ENCODE measurements at places on chromosomes 11 and 22.

DNA sequence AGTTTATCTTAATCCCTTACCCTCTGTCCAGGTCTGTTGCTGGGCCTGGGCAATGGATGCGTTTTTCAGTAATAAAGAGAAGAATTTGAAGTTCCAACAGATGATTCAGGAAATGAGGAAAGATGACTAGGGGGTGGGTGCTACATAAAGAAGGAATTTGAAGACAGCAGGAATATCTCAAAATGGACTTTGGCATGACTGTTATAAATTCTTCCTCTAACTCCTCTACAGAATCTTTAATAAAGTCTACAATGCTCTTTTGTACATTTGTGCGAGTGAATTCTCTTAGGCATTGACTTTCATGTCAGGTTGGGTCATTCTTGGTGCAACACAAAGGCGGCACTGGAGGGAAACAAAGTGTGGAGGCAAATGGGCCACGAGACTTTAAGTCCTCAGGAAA lies 35.1 kb upstream of the PRSS23 start:
- no peak for DNase-seq

DNA sequence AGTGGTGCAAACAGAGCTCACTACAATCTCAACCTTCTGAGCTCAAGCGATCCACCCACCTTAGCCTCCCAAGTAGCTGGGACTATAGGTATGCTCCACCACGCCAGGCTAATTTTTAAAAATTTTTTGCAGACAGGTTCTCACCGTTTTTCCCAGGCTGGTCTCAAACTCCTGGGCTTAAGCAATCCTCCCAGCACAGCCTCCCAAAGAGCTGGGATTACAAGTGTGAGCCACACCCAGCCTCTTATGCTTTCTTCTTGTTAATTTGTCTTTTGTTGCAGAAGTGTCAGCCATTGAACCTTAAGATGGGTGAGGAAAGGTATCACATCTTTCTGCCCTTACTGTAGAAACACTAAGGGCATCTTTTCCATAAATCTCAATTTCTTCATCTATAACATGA lies 34.9 kb downstream of the DENND5A start:
- no peak for DNase-seq

DNA sequence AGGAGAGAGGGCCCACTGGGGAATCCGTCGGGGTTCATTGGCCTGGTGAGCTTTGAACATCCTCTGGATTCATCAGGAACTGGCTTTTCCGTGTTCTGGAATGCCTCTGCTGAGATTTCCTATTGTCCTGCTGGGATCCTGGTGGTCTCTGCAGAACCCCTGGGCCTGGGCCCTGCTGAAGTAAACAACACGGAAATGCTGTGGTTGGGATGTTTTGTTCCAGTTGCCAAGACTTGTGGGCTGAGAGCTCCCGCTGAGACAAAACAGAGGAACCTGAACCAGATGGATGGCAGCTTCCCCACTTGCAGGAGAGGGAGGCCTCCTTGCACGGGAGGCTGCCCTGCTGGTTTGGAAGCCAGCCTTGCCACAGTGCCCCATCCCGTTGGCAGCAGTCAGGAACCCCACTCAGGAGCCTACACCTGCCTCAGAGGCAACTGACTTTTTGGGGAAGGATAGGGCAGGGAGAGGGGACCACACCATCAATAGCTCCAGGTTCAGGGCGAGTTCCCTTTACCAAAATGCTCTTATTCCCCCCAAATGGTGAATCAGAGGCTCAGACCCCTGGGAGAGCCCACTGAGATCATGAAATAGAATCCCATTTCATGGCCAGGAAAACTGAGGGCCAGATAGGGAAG lies 60.7 kb downstream of the LRRC32 start:
- no peak for DNase-seq

DNA sequence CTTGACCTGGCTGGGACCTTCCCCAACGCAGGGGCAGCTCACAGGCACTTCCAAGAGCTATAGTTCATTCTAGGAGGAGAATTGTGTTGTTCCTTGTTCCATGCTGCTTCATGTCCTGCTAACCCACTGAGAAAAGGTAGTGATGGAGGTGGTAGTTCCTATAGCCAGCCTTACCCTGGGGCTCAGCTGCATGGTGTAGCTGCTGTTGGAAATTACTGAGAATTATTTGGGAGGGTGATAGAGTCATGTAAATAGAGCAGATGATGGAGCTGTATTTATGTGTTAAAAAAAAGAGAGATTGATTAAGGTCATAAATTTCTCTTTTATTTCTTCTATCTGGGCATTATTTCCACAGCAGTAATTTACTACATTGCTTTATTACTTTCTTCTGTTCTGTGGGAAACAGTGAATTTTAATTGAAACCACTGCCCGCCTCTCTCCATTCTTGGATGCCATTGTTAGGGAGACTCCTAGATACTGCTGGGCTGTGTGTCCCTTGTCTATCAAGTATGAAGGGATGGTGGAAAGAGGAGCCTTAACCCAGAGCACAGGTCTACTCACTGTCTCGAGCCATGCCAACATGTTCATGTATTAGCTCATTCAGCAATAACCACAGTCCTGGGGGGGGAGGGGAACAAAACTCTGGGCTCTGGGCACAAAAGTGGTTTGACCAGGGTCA lies 309.2 kb downstream of the FAT3 start:
- no peak for DNase-seq

GRCh38 chr11:11454671-11455223 lies 101.7 kb upstream of the CSNK2A3 start:
- DNase-seq, result no peak

GRCh38 chr11:66868726-66869566 lies 12.1 kb downstream of the LRFN4 start:
- peak; percentile 72 for DNase-seq

DNA sequence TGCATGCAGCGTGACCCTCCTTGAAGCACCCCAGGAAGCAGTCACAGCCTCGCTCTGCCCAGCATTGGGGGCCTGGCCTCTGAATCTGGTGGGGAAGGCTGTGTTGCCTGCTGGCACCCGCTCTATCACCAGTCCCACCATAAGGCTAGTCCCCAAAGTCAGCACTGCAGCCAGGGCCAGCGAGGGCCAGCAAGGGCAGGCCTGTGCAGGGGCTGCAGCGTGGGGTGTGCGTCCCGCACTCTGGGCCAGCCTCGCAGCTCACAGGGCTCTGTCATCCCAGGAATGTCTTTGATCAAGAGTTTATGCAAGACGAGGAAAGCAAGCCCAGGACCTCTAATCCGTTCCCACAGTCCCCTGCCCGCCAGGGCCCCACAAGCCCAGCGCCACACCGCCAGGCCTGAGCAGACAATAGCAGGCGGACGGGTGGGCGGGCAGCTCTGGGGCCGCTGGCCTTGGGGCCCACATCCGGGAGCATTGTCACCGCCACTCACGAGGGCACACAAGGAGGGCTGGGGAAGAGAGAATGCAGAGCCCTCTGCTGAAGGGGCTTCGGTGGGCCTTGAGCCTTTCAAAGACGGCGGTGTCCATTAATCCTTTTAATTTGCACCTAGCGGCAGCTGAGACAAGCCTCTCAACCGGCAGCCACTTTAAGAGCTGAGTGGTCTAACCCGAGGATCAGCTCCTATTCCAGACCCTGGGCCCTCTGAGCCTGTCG lies 17.1 kb downstream of the LTO1 start:
- no peak for DNase-seq

DNA sequence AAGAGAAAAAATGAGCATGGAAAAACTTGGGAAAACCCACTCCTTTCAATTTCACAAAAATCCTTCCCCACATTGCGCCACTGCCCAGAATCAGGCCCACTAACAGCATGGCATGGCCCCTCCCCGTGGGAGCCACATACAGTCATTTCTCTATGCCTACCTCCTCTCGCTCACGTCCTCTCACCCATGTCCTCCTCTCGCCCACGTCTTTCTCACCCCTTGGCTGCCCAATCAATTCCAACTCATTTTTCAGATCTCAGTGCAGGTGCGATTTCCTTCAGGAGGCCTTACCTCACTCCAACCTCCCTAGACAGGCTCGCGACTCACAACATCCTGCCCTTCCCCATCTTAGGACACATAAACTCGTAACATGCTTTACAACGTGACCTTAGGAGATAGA lies 229.2 kb downstream of the CADM1 start:
- no peak for DNase-seq

- DNase-seq, result no peak
Measured at GRCh38 chr22:38236786-38237185, 35.0 kb downstream of the MAFF start.

DNA sequence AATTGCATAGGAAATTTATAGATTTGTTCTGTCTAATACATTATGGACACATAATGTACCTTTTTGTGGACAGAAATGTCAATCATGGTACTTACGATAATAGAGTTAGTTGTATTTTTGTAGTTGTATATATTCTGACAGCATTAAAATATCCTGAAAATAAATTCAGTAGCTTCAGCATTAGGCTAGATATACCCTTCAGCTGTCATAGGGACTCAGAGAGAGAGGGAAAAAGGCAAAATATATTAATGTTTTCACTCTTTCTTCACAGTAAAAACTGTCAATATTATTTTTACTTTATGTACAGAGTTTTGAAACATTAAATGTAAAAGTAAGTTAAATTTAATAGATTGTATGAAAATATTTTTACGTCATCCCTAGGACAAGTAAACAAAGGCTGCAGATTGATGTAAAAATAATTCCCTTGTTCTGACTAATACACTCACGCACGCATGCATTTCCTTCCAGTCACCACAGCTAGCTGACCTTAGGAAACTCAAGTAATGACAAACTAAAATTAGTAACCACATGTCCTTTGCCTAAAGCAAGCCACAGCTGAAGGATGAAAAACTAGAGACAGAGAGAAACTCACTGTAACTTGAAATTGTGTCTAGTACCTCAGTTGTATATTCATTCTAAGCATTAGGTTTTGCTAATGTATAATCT lies 104.7 kb upstream of the CARD18 start:
- DNase-seq, result no peak

DNA sequence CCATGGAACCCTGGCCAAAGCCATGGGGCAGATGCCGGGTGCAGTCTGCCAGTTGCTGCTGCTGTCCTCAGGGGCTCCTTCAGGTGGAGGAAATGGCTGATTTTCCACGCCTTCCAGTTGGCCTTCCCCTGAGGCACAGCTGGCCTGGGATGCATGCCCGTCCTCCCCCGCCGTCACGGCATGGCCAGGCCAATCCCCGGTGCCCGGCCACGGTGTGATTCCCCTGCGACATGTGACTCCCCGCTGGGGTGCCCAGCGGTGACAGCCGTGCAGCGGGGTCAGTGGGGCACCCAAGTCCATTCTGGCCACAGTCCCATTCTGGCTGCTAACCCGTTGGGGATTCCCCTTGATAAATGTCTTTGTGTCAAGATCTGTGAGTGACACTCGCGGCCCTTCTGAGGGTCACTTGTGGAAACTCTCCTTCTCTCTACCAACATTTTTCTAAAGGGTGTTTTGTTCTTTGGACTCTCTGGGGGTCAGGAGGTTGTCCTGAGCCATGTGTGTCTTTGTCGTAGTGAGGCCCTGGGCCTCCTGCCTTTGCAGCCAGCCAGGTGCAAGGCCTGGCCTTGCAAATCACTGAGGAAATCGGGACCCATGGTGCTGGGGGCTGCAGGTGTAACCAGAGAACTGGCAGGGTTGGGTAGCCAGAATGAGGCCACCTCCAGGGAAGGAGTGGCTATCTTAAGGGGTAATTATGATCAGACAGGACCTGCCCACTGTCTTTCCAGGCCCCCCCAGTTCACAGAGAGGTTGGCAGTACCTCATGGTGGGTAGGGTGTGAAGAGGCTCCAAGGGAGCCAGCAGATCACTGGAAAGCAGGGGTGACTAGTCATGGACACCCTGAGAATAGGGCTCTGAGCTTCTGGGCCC lies 37.1 kb downstream of the KCNQ1OT1 start:
- DNase-seq, result no peak

DNA sequence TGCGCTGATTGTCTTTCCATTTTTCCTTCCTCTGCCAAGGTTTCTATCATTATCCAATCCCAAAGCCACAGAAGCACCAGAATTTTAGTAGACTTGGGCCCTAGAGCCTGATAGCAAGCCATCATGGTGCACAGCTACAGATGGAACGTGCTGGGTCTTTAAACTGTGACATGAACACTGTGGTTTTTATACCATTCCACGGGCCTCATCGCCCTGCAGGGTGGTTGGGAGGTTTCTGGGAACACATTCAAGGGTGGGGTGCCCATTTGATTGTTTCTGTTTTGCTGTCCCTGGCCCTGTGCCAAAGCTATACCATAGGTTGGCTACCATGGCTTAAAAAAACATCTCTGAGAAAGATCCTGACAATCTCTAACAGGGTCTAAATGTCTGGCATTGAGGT lies 151.9 kb downstream of the CACNA1I start:
- DNase-seq, result no peak

DNA sequence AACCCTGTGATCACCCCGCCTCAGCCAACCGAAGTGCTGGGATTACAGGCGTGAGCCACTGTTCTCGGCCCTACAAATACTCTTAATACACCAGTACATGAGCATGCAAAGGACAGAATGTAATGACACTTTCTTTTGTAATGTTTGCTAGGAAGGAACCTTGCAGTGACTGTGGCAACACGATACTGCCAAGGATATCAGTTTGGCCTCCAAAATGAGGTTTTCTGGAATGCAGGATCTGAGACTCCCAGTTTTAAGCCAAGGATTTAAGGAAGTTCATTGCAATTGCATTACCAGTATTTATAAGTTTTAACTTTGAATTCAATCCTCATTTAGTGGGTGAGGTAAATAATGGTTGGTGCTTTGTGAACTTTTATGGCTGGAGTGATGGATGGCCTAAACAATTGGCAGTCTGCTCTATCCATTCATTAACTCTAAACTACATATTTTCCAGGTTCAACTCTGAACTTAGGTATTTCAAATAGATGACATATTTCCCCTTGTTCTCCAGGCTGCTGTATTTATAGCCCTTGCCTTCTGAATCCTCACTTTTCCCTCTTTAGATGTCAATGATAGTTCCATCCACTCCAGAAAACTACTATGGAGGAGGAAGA lies 330.3 kb downstream of the C11orf87 start:
- no peak for DNase-seq

DNA sequence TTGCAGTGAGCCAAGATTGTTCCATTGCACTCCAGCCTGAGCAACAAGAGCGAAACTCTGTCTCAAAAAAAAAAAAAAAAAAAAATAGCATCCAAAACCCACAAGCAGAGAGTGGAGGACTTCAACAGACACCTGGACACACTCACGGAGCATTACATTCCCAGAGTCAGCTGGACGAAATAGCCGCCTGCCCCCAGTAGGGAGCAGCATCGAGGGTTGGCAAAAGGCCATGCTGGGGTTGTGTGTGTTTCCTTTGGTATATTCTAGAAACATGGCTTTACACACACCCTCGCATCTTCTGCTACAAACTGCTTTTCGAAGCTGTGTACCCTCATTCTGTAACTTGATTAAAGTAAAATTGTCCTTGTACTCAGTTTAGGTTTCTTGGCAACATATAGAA lies 5.3 kb downstream of the ADA2 start:
- DNase-seq, result peak; percentile 29

- DNase-seq, result no peak
Measured at GRCh38 chr11:61011950-61012736, 40.7 kb downstream of the CD6 start.

GRCh38 chr22:24231706-24232105 lies 13.2 kb downstream of the GGT5 start:
- DNase-seq, result no peak

DNA sequence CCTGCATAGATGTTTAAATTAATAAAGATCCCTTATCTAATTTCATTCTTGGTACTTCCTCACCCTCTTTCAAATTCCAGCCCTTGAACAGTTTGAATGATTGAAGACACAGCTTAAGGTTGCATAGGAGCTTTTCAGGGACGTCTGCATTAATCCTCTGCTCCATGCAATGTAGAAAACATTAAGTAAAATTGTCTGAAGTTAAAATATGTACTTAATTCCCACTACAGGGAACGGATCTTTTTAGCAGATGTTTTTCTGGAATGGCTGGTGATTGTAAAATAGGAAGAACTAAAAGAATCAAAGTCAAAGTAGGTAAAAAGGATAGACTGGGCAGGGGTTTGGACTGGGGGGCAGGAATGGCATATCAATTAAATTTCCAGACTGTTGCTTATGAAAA lies 58.9 kb downstream of the ABTB2 start:
- no peak for DNase-seq
